Cerebellar nuclear complex (tissue), 1 donor: ENCODE measurements at places on chromosomes 2 and 18.

DNA sequence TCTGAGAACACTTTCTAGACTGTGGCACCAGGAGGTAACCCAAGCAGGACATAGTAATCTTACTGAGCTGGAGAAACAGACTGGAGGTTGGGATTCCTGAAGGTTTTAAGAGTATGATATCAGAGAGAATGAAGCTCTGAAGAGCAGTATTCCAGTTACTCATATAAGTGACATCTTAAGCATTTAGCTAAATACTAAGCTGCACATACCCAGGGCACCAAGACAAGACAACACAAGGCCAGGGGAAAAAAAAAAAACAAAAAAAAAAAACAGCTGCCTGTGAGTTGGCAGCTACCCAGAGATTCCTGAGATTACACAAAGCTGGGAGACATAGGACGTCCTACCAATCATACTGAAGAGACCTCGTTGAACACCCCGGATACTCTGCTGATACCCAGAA is 175.8 kb downstream of the SRBD1 start:
- no peak for DNase-seq

DNA sequence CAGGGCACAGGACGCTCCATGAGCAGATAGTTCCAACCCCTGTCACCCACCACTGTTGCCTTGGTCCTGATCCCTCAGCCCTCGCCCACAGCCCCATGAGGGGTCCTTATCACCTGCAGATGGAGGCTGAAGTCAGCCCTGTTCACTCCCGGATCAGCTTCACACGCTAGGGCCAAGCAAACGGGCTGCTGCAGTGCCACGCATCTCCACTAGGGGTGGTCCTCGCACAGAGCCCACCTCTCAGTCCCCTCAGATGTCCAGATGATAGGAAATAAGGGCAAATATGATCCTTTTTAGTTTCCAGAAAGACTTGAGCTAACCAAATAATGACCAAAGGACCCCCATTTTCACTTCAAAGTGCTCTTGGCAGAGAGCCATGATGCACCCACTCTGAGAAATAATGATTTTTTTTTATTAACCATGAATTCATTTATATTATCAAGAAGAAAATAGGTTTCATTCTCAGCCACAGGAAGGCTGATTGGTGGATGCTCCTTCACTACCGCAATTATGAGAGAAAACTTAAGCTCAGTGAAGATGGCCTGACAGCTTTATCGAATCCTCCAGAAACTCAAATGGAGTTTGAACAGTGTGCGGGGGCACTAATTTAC is 71.9 kb upstream of the KLHL29 start:
- DNase-seq = no peak

DNA sequence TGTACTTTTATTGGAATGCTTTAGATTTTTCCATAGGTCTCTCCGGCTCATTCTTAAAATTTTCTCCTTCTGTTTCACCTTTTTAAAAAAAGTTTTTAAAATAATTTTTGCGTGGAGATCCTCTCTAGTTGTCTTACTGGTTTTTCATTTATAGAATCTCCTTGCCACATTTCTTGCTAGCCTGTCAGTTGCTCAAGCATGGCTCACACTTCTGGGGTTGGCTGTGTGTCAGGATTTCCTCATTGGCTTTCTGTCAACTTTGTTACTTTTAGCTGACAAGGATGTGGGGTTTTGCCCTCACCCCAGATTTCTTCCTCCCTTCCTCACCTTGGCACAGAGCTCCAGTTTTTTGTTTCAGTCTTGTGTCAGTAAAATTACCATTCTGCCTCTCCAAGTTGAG is 124.6 kb downstream of the ZNF407 start:
- no peak for DNase-seq

DNA sequence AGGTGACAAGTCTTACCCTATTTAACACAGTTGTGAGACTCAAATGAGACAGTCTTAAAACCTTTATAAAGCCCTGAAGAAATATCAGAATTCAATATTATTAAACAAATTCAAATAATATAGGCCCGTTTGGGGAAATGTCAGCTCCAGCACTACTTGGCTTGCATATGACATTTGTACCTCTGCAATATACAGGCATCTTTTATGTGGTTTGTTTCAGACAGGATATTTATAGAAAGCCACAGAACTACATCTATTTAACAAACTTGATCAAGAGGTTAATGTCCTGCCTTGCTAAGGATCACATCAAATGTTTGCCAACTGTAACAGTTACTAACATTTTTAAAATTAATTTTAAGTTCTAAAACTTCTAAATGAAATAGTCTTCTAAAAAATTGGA is 3.2 kb upstream of the MREG start:
- no peak for DNase-seq

DNA sequence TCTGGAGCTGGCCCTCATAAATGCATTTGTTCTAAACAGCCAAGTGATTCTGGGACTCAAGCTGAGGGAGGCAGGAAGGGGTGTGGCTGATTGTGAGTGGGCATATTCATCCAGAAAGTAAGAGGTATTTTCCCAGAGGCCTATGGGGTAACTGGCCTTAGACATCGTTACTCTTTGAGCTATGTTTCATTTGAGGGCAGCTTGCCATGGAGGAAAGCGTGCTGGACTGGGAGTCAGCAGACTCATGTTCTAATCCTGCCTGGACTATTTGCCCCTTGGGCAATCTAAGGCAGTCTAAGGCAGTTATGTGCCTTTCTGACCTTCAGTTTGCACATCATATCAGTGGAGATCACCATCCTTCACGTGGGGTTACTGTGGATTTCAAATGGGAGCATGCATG is 93.5 kb upstream of the SLC14A2 start:
- no peak for DNase-seq

DNA sequence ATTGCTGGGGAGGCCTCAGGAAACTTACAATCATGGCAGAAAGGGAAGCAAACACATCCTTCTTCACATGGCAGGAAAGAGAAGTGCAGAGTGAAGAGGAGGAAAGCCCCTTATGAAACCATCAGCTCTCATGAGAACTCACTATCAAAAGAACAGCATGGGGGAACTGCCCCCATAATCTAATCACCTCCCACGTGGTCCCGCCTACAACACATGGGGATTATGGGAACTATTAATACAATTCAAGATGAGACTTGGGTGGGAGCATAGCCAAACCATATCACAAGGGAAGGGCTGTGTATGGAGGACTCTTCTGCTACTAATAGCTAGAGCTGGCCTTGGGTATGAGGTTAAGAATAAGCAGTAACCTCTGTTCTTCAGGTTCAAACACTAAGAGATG is 8.8 kb upstream of the SETBP1 start:
- no peak for DNase-seq
